ENCODE measurements at places on chromosomes 7 and 10.

- DNase-seq, result no peak
These were observed 74.3 kb upstream of the GNAI1 start for GRCh38 chr7:80060218-80060806.

GRCh38 chr10:7967035-7967434 is 87.5 kb upstream of the GATA3 start:
- DNase-seq, result no peak

DNA sequence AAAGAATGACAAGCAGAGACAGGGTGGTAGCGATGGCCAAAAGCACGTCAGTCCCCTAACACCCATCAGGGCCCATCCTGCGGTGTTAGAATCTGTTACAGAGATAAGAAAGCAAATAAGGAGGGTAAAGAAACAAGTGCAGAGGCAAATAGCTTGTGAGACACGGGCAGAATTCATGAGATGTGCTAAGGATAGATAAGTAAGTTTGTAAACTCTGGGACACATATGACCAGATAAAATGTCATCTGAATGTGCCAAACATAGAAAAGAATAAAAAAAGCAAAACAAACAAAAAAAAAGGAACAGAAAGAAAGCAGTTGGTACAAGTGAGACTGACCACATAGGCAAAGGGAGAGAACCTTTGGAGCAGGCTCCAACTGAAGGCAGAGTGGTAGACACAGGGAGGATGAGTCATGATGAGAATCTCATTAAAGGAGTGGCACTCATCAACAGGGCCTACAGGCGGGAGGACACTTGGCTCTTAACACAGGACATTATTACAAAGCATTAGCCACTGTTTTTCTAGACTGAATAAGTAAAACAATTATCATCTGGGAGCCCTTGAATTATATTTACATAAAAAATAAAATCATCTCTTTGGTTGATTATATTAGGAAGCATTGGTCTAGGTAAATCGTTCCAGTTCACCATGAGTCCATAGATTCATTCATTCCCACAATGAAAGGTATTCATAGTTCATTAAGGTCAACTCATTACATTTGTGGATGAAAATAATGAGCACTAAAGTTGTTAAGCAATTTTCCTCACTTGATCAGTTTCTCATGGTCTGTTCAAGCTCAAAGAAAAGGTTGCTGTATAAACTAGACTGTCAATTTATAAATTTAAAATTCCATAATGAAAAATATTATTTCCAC is 21.5 kb upstream of the EPHB6 start:
- no peak for DNase-seq

GRCh38 chr7:155340721-155341120 is 43.0 kb downstream of the INSIG1 start:
- DNase-seq, result no peak

DNA sequence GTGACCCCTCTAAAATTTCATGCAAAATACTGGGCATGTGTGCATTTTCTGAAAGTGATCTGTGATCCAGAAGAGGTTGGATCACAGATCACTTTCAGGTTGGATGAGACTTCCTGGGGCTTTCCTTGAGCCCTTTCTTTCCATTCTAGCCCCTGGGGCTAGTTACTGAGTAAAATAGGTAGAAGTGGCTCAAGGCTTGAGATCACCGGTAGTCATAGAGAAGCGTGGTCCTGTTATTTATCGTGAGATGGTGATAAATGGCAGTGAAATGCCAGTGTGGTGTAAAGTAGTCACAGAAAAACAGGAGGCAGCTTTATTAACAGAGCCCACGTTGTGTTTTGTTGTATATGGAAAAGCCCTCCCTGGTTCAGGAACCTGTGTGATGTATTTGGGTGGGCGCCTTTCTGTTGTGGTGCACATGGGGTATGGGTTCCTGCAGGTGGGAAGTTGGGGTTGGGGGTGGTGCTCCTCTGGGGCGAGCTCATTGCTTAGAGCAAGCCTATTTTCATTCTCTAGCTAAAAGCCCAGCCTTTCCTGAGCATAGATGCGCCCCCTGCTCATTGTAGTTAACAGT is 34.0 kb upstream of the SH2D4B start:
- no peak for DNase-seq

- DNase-seq, result no peak
These were observed 172.7 kb downstream of the CACNA2D1 start for GRCh38 chr7:82270870-82271269.

GRCh38 chr7:14691597-14692203 is 210.9 kb downstream of the DGKB start:
- DNase-seq, result peak; percentile 16

DNA sequence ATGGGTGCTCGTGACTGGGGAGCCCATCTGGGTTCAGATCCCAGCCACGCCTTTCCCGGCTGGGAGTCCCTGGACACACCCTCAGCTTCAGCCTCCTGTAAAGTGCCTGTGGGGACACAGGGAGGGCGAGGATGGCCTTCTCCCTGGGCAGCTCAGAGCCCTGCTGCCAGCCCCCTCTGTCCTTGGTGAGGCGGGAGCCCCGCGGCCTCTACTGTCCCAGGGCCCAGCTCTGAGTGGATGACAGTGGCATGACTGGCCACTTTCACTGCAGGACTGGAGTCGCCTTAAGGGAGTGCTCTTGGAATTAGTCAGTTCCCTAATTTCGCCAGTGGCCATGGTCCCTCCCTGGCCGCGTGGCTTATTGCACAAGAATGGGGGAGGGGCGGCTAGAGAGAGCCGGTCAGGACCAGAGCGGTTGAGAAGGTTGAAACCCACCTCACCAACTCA is 4.6 kb downstream of the BRI3 start:
- DNase-seq, result peak; percentile 70

Data from CD14-positive monocyte (primary cell).